ENCODE measurements at places on chromosomes 3 and 15.

- DNase-seq: peak; percentile 12
Observed at GRCh38 chr3:194103983-194104751, 31.8 kb upstream of the HES1 start.

- DNase-seq: no peak
Observed at GRCh38 chr3:193865339-193865738, 270.6 kb upstream of the HES1 start.

- no peak for DNase-seq
Observed at GRCh38 chr3:34207002-34207401, 408.6 kb downstream of the PDCD6IP start.

- no peak for DNase-seq
Observed at GRCh38 chr15:91165850-91166249, 65.8 kb downstream of the SV2B start.

- peak; percentile 80 for DNase-seq
Observed at GRCh38 chr3:197224034-197224444, 74.4 kb downstream of the DLG1 start.

DNA sequence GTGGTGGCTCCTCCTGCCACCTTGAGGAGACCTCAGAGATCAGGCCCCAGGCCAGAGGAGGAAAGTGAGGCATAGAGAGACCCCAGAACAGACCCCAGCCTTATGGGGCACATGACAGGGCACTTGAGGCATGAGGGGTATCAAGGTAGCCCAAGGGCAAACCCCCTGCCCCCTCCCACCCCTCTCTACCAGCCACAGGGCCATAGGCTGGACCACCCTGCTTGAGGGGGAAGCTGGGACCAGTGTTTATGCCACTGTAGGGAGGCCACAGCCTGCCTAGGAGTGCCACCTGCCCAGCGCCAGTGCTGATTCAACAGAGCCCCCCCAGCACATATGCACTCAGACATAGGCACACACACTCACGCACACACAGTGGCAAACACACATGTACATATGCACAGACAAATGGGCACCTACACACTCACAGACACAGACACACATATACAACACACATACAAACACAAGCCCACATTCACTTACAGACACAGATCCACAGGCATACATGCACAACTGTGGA lies 10.3 kb downstream of the MYL3 start:
- no peak for DNase-seq

DNA sequence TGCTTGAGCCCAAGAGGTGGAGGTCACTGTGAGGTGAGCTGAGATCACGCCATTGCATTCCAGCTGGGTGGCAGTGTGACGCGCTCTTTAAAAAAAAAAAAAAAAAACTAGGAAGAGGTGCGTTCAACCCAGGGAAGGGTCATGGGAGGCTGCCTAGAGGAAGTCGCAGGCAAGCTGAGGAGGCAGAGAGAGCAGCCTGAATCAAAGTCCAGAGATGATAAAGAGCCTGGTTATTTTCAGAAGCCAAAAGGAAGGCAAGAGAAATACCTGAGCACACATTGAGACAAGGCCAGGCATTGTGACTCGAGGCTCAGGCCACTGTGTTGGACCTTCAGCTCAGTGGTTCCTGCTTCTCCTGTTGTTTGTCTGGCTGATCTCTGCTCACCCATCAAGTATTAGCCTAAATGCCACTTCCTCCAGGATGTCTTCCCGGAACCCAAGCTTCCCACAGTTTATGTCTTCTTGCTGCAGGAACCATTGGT lies 16.1 kb upstream of the GCNT3 start:
- DNase-seq: no peak

DNA sequence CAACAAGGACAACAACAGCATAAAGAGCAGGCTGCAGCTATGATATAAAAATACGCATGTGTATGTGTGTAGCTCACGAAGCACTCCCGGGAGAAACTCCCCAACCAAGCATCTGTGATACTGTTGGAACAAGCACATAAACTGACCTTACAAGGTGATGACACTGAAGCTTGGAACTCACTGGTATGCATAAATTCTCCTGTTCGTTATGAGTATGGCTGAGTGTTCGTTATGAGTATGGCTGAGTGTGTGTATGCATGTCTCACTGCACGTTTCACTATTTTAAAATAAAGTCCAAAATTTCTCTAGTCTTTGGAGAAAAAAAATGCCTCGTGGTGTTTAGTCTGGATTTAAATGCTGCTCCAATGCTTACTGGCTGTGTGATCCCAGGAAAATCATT lies 256.8 kb downstream of the RORA start:
- no peak for DNase-seq

GRCh38 chr3:111621535-111621934 lies 26.4 kb upstream of the ZBED2 start:
- DNase-seq: peak; percentile 53

- DNase-seq: no peak
Observed at GRCh38 chr3:46546896-46547440, 19.1 kb downstream of the LRRC2 start.

DNA sequence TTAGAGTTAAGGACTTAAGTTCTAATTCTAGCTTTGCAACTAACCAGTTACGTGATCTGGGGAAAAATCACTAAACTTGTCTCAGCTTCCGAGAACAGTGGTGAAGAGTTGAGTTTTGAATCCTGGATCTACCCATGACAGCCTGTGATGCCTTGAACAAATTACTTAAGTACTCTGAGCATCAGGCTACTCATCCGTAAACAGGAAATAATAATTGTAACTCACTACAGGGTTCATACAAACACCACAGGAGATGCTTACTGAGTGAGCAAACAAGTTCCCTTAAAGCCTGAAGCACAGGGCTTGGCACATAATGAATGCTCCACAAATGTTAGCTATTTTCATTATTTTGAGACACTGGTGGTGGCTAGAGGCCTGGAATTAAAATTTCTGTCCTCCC lies 158.8 kb downstream of the ERC2 start:
- DNase-seq: no peak

DNA sequence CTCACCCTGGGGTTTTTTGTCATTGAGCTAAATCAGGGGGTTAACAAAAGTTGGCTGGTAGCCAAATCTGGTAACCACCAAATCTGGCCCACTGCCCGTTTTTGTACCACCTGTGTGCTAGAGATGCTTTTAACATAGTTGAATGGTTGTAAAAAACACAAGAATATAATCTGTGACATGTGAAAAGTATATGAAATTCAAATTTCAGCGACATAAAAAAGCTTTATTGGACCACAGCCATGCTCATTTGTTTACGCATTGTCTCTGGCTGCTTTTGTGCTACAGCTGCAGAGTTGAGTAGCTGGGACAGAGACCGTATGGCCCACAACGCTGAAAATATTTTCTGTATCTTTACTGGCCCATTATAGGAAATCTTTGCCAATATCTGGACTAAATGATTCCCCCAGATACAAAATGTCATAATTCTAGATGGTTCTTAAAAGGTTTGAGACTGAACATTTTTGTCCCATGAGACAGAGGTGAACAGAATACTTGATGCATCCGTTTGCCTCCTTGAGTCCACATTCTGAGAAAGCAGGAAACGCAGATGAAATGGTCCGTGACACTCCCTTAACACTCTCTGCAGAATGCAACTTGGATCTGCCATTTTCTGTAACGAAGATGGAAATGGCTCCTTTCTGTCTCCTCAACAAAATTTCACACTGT lies 120.9 kb upstream of the PDZRN3 start:
- DNase-seq: no peak

DNA sequence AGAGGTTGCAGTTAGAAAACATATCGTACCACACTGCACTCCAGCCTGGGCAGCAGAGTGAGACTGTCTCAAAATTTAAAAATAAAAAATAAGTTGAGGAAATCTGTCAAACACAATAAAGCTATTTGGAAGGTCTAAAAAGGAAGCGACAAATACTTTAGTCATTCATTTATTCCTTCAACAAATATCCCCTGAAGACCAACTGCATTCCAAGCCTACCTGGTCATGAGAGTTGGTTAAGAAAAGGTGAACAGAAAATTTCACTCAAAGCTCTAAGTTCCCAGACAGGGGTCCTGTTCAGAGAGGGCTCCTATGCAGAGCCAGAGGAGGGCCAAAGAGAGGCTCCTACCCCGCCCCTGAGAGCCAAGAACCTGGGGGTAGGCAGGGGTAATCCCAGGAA lies 15.4 kb upstream of the PRKAR2A start:
- no peak for DNase-seq

- DNase-seq: no peak
Observed at GRCh38 chr15:80773792-80774352, 5.3 kb upstream of the CEMIP start.

- peak; percentile 32 for DNase-seq
Observed at GRCh38 chr15:90845201-90845949, 23.0 kb upstream of the FURIN start.

- DNase-seq: no peak
Observed at GRCh38 chr3:16975083-16975482, 90.3 kb downstream of the PLCL2 start.

DNA sequence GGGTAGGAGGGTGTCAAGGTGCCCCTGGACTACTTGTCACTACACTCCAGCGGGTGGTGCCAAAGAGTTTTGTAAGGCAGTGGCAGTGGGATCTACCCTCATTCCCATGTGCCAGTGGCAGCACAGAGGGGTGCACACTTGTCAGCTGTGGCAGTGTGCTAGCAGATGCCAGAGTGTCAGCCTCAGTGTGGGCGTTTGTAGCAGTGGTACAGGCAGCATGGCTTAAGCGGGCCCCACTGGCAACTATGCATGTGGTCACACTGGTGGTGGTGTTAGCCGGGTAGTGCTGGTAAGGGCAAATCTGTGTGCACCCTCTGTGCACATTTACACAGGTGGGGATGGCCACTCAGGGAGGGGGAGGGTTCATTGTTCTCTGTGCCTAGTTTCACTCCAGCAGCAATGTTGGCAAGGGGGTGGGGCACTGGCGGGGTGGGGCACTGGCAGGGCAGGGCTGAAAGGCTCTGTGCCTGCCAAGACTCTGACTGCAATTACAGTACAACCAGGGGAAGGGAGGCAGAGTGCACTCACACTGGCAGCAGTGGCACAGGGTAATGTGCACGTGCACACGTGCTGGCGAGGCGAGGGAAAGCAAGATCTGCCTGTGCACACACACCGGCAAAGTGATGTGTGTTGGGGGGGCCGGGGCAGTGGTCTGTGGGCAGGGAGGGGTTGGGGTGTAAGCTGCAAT lies 31.8 kb downstream of the MYO9A start:
- no peak for DNase-seq

GRCh38 chr15:70722266-70723121 lies 40.9 kb downstream of the UACA start:
- no peak for DNase-seq

DNA sequence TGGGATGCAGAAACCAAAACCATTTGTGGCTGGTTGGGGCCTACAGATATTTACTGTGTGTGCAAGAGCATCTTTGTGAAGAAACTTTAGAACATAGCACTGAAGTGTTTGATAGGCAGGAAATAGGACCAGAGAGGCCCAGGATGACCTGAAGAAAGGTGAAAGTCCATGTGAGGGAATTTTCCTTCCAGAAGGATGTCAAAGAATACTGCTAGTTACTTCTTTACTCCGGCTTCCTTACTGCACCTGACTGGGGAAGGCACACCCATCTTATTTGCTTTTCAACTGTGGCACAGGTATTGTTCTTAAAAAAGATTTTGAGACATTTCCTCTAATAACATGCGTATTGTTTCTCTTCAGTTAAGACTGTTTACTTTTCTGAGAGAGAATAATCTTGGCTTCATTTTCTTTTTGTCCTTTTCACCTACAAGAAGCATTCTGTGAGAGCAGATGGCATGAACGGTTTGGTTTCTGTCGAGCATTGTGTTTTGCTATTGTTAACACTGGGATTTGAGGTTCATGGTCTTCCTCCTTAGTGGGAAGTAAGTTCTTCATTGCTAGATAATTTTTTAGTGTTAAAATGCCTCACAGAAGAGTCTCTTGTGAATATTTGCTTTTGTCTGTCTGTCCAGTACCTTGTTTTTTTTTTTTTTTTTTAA lies 71.5 kb downstream of the SLCO3A1 start:
- peak; percentile 20 for DNase-seq

GRCh38 chr3:25863011-25863415 lies 73.1 kb downstream of the OXSM start:
- DNase-seq: no peak

GRCh38 chr3:4150816-4151215 lies 152.4 kb upstream of the SETMAR start:
- DNase-seq: no peak

DNA sequence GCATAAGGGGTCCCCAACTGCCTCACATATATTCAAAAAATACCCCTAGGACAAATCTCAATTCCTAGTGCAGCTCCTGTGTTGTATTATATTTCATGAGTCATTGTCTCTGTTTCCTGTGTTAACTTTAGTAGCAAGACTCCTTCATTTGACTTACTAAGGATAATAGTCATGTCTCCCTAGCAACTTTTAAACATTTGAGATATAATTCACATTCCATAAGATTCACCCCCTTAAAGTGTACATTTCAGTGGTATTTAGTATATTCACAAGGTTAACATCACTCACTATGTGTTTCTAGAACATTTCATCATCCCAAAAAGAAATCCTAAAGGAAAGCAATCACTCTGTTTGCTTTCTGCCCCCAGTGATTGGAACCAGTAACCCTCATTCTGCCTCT lies 121.3 kb upstream of the WNT7A start:
- no peak for DNase-seq

GRCh38 chr15:32679298-32679690 lies 37.8 kb downstream of the SCG5 start:
- no peak for DNase-seq

DNA sequence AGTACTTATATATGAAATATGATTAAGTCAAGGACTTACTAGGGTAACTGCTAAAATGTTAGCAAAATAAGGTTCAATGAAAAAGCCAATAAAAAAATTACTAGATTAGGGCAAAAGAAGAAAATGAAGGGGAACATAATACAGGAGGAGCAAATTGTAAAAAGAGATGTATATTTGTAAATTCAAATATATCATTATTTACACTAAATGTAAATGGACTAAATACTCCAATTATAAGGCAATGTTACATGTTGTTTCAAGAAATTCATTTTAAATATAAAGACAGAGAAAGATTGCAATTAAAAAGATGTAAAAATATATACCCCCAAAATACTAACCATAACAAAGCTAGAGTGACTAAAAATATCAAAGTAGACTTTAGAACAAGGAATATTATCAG lies 134.1 kb downstream of the EFHB start:
- no peak for DNase-seq

Data from NCI-H524 (cell line).